Endodermal cell (in vitro differentiated cells): ENCODE measurements at places on chromosomes 6 and 20. TPM values are rescaled to one million over a fixed set of nuclear protein-coding genes. Genes with fewer than 3 reads are reported as not detected.

DNA sequence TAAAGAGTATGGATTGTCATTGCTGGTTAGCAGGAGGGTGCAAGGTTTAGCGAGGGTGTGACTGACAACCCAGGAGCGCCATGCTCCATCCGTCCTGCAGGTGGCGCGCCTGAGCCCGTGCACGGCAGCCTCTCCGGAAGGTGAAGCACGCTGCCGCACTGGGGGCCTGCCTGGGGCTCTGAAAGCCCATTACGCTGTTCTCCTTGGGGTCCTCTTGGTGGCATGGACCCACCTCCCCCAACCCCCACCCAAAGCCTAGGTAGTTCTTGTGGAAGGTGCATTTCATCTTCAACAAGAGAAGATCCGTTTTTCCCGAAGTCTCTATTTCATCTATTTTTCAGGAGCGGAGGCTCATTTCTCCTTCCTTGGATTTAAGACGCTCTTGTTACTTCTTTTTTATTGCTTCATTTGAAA lies 197.4 kb upstream of the KCNG1 start:
- DNase-seq: peak; percentile 87

The TMEM181 gene
- total RNA-seq: 9.5 to 21.9 TPM (median 21.2 TPM) in 3 replicates

The HLA-DQB2 gene
- total RNA-seq: 0.32 to 0.40 TPM in 2 of 3 replicates, not detected in the other

DNA sequence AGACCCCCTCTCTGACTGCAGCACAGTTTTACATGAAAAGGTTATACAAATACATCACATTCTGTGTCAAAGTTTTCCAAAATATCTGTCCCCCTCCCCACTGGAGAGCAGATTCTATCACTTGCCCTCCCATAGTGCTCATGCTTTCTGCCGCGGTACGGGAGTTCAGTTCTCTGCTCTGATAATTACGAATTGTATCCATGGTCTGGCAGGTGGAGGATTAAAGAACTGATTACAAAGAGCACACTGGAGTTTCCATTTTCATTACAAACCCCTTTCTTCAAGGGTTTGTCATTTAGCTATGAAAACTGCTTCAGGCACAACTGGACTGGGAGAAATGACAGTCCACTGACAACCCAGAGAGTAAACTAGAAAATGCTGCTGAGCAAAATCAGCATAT lies 166.0 kb downstream of the PDSS2 start:
- DNase-seq: no peak

GRCh38 chr6:157514659-157515496 lies 133.9 kb downstream of the ZDHHC14 start:
- no peak for DNase-seq

The PSORS1C2 gene
- 0.20 TPM in 1 of 2 replicates, not detected in the other for total RNA-seq

DNA sequence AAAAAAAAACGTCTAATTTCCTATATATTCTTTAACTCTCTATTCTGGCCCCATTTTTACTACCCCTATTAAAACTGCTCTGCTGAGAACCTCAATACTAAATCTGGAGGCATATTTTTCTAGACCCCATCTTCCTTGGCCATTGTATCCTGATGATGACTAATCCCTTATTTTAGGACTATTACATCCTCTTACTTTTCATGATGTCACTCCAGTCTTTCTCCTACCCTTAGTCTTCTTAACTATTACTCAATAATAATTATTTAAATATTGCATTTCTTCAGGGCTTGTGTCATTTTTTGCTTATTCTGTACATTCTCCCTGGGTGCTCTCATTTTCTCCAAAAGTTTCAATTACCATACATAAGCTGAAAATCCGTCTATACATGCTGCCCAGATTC lies 6.4 kb downstream of the FBXO30 start:
- DNase-seq: no peak

- no peak for DNase-seq
Observed at GRCh38 chr6:40909811-40910210, 129.2 kb downstream of the UNC5CL start.

DNA sequence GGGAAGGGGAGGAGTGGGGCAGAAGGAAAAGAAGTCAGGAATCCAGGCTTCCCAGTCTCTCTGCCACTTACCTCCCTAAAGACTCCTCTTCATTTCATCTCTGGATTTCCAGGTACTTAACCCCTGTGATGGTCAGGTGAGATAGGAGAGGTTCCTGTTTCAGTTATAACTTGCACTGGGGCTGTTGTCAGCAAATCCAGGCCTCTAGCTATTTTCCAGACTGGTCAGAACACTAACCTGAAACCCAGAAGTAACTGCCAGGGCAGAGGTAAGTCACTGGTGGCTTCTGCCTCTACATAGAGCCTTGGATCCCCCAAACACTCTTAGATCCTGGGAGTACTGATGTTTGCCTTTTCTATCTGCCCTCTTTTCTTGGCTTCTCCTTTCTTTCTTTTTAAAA lies 233.5 kb upstream of the TAB2 start:
- no peak for DNase-seq
